ENCODE measurements at places on chromosomes 11 and 22. TPM values are rescaled to one million over a fixed set of nuclear protein-coding genes. Genes with fewer than 3 reads are reported as not detected.

Gene ZP1
- total RNA-seq, result not detected

Gene NOX4
- total RNA-seq, result not detected

Gene ANGPTL5
- total RNA-seq, result 0.10 TPM

Gene DERL3
- 1.7 TPM for total RNA-seq

Gene CCDC87
- total RNA-seq, result 0.21 TPM

Gene CASP5
- total RNA-seq, result 0.84 TPM

Gene EFCAB6
- total RNA-seq, result 0.52 TPM

Gene CD248
- total RNA-seq, result 1.5 TPM

Gene CRELD2
- 13.6 TPM for total RNA-seq

Gene MRGPRE
- not detected for total RNA-seq

Gene RRP7A
- 50.3 TPM for total RNA-seq

Gene MOGAT2
- not detected for total RNA-seq

All from mononuclear cell (primary cell).